ENCODE measurements at places on chromosomes 7 and 10. TPM values are rescaled to one million over a fixed set of nuclear protein-coding genes. Genes with fewer than 3 reads are reported as not detected.

DNA sequence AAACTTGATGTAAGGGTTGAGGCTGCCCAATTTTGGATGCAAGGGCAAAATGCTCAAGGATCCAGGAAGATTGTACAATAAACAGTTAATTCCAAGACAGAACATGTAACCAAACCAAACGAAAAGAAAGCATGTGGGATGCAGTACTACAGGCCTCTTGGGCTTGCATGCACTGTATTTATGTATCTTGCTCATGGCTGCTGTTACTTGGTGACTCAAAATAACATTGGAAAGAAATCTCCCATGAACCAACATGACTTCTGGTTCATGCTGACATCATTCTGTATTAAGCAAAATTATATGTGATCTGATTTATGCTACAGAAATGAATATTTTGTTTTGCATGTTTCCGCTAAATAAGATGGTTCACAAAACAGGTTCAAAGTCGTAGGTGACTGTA lies 65.9 kb upstream of the FZD1 start:
- no peak overlapping the region for H3K27ac ChIP-seq
- H3K36me3 ChIP-seq = no peaks in the 10 kb centered on the region
- DNase-seq = no peak
- H3K27me3 ChIP-seq = peaks cover 10% of the 10 kb centered on the region
- H3K4me1 ChIP-seq = no peaks in the 10 kb centered on the region

- no peak overlapping the region for H3K4me3 ChIP-seq
- H3K4me1 ChIP-seq = no peaks in the 10 kb centered on the region
- H3K27me3 ChIP-seq = no peaks in the 10 kb centered on the region
- no peaks in the 10 kb centered on the region for H3K36me3 ChIP-seq
- DNase-seq = peak; percentile 55
Observed at GRCh38 chr10:98425511-98426352, 10.8 kb upstream of the PYROXD2 start.

- DNase-seq = no peak
- H3K27me3 ChIP-seq = no peaks in the 10 kb centered on the region
- H3K27ac ChIP-seq = no peak overlapping the region
- peaks cover 2% of the 10 kb centered on the region for H3K36me3 ChIP-seq
- H3K4me1 ChIP-seq = peaks cover 12% of the 10 kb centered on the region
- no peak overlapping the region for H3K4me3 ChIP-seq
Observed at GRCh38 chr10:129692695-129693094, 225.7 kb downstream of the MGMT start.

DNA sequence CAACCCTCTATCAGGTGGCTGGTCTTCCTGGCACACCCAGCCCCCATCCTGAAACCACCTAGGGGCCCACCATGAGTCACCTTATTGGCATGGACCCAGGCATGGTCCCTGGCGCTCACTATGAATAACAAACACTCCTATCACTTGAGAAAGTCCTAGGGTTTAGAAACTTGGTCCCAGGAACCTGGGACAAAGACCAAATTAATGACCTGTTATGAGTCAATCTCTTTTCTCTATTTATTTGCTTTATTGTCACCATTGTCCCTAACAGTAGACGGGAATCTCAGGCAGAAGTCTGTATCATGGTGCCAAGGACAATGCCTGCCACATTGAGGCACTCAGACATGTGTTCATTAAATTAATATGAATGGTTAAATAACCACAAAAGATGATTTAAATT lies 599.6 kb upstream of the C7orf33 start:
- peaks cover under 1% of the 10 kb centered on the region for H3K36me3 ChIP-seq
- H3K4me1 ChIP-seq = no peaks in the 10 kb centered on the region
- DNase-seq = no peak
- H3K4me3 ChIP-seq = no peak overlapping the region
- no peak overlapping the region for H3K27ac ChIP-seq

DNA sequence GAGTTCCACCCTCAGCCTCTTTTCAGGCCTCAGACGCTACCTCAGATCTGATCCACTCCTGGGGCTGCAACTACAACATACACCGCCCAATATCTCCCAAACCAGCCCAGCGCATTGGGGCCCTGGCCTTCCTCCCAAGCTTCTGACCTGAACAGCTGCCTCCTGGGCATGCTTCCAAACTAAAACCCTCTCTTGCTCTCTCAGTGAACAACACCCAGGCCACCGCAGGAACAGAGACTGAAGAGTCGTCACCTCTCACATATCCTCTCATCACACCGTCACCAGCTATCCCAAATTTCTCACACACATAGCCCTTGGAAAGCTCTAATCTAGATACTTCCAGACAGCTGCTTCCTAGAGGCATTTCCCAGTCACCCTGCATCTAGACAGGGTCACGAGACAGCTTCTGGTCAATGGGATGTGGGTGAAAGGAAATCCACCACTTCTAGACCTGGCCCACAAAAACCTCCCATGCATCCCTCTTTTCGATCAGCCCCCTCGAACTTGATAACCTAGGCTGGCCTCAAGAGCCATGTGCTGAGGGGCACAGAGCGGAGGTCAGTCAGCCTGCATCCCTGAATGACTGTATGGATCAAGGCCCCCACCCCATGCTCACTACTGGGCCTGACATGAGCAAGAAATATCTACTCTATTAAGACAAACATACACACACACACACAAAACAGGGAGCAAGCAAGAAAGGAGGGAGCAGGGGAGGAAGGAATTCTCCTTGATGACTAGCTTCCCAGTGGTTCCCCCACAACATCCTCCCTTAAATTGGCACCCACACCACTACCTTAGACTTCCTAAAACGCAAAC lies 1.8 kb downstream of the PARP12 start:
- DNase-seq = no peak
- peak overlapping the region; percentile 93 for H3K4me3 ChIP-seq
- peaks cover 55% of the 10 kb centered on the region for H3K4me1 ChIP-seq
- no peaks in the 10 kb centered on the region for H3K36me3 ChIP-seq
- no peaks in the 10 kb centered on the region for H3K27me3 ChIP-seq

- DNase-seq = no peak
- no peaks in the 10 kb centered on the region for H3K27me3 ChIP-seq
- H3K27ac ChIP-seq = no peak overlapping the region
- no peaks in the 10 kb centered on the region for H3K4me1 ChIP-seq
Observed at GRCh38 chr10:72913287-72913686, 19.7 kb downstream of the OIT3 start.

DNA sequence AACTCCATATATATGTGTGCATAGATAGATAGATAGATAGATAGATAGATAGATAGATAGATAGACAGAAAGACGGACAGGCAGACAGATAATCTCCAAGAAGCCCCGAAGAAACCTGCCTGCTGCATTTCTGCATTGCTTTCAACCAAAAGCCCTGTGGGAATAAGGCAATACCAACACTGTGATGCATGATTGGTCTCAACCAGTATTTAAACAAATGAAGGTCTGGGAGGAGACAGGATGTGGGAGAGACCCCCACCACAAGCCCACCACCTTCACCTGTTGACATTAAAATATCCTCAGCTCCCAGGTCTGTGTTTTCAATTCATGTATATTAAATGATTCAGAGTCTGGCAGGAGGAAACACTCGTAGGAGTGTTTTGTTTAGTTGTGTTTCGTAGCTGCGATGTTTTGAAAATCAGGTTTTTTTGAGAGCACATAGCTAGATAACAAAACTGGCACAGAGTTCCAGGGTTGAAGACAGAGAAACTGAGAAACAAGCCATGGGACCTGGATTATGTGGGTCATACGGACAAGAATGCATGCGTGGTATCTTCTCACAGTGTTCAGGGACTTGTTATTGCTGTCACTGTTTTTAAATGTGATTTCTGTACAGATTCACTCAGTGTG lies 200.7 kb upstream of the AHR start:
- peaks cover 6% of the 10 kb centered on the region for H3K4me1 ChIP-seq
- no peak overlapping the region for H3K4me3 ChIP-seq
- peaks cover 1% of the 10 kb centered on the region for H3K36me3 ChIP-seq
- DNase-seq = no peak
- H3K27me3 ChIP-seq = no peaks in the 10 kb centered on the region
- peak overlapping the region; percentile 46 for H3K27ac ChIP-seq

- H3K4me3 ChIP-seq = no peak overlapping the region
- peaks cover 12% of the 10 kb centered on the region for H3K4me1 ChIP-seq
- H3K27me3 ChIP-seq = no peaks in the 10 kb centered on the region
- no peak overlapping the region for H3K27ac ChIP-seq
Observed at GRCh38 chr7:2120841-2121830, 111.6 kb downstream of the MAD1L1 start.

GRCh38 chr10:1247598-1248261 lies 191.5 kb downstream of the WDR37 start:
- H3K36me3 ChIP-seq = no peaks in the 10 kb centered on the region
- H3K4me1 ChIP-seq = peaks cover 12% of the 10 kb centered on the region
- no peak for DNase-seq
- H3K27me3 ChIP-seq = peaks cover 64% of the 10 kb centered on the region
- H3K27ac ChIP-seq = no peak overlapping the region

GRCh38 chr7:98643236-98643985 lies 26.3 kb downstream of the NPTX2 start:
- no peak for DNase-seq
- H3K36me3 ChIP-seq = peaks cover under 1% of the 10 kb centered on the region
- H3K27ac ChIP-seq = no peak overlapping the region
- no peak overlapping the region for H3K4me3 ChIP-seq
- H3K27me3 ChIP-seq = no peaks in the 10 kb centered on the region
- no peaks in the 10 kb centered on the region for H3K4me1 ChIP-seq

Gene FXYD4
- total RNA-seq = not detected

Gene RBM20
- 0.72 TPM for total RNA-seq

Gene CCDC3
- 5.0 TPM for total RNA-seq

Gene PPP2R2D
- 32.5 TPM for total RNA-seq

Gene PALD1
- 1.1 TPM for total RNA-seq

Gene SFRP5
- total RNA-seq = not detected

Gene NEURL1
- total RNA-seq = 2.5 TPM

Measured in activated T-cell treated with anti-CD3 and anti-CD28 coated beads, Interleukin-2, amount 50 U/mL, for 72 hours (primary cell).